ENCODE measurements at places on chromosomes 11 and 22. TPM values are rescaled to one million over a fixed set of nuclear protein-coding genes. Genes with fewer than 3 reads are reported as not detected.

RFPL1 gene
- total RNA-seq: not detected

C11orf16 gene
- not detected for total RNA-seq

MS4A3 gene
- not detected for total RNA-seq

TRIM29 gene
- 3.4 TPM for total RNA-seq

TSGA10IP gene
- total RNA-seq: not detected

- DNase-seq: no peak
Observed at GRCh38 chr22:31083377-31083768, 2.3 kb downstream of the SMTN start.

- no peak for DNase-seq
Observed at GRCh38 chr11:13465909-13466371, 2.9 kb upstream of the BTBD10 start.

GRCh38 chr22:49473286-49473685 lies 354.4 kb downstream of the BRD1 start:
- no peak for DNase-seq

- no peak for DNase-seq
Observed at GRCh38 chr11:70944636-70945035, 307.7 kb downstream of the SHANK2 start.
